ENCODE measurements at places on chromosomes 12 and 14.

DNA sequence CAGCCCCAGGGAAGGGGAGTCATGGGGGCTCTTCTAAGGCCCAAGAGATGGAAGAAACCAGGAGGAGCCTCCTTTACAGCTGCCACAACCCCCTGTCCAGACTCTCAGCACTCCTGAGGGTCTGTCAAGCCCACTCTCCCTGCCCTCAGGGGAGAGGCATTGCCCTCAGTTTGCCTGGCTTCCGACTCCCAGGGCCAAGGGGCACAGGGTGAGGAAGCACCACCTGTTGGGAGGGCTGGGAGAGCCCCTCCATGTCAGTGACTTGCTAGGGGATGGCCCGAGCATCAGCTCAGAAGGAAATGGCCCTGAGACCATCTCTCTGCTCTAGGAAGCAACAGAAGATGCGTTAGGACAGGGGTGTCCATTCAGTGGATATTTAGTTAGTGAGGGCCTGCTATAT is 36.1 kb downstream of the LTBP2 start:
- no peak for DNase-seq

DNA sequence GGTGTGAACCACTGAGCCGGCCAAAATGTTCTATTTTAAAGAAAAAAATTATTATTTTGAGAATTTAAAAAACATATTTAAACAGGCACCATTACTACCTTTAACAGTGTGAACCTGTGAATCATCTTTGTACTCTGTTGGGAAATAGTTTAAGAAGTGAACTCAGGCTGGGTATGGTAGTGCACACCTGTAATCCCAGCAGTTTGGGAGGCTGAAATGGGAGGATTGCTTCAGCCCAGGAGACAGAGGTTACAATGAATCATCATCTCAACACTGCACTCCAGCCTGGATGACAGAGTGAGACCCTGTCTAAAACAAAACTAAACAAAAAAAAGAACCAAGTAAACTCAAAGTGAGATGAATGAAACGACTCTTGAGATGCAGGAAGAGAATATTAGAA is 3.1 kb upstream of the WDR89 start:
- no peak for DNase-seq

GRCh38 chr14:74508292-74508731 is 14.7 kb downstream of the ISCA2 start:
- DNase-seq, result peak; percentile 60

- no peak for DNase-seq
Measured at GRCh38 chr12:24902511-24903328, 46.2 kb downstream of the BCAT1 start.

DNA sequence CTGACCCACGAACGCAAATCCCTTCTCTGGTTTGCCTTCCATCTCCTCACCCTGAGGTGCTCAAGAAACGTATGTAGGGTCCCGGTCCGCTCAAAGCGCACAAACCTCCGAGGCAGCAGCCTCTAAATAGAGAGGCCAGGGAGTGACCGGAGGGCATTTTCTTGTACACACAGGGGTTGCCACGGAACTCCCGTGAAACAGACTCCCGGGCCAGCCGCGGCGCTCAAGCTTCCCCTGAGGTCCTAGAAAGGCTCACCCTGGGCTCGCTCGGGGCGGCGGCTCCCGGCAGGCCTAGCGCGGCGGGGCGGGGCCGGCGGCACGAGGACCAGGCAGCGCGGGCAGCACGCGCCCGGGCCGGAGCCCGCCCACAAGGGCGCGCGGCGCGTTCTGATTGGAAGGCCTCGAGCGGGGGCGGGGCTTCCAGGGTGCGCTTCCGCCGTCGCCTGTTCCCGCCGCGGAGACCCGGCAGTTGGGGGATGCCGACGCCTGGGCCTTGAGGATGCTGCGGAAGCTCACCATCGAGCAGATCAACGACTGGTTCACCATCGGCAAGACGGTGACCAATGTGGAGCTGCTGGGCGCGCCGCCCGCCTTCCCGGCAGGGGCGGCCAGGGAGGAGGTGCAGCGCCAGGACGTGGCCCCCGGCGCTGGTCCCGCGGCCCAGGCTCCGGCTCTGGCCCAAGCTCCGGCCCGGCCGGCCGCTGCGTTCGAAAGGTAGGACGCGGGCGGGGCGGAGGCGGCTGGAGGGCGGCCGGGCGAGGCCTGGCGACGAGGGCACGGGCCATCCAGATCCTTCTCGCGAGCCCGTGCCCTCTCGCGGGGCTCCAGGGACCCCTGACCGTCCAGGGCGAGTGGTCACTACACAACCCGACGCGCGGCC is at the start of gene TDRD9:
TDRD9 (plus strand) TSS at position 446 of the 880 bp plus-strand sequence; CDS start at position 500, 54 bp downstream.
- no peak for DNase-seq

DNA sequence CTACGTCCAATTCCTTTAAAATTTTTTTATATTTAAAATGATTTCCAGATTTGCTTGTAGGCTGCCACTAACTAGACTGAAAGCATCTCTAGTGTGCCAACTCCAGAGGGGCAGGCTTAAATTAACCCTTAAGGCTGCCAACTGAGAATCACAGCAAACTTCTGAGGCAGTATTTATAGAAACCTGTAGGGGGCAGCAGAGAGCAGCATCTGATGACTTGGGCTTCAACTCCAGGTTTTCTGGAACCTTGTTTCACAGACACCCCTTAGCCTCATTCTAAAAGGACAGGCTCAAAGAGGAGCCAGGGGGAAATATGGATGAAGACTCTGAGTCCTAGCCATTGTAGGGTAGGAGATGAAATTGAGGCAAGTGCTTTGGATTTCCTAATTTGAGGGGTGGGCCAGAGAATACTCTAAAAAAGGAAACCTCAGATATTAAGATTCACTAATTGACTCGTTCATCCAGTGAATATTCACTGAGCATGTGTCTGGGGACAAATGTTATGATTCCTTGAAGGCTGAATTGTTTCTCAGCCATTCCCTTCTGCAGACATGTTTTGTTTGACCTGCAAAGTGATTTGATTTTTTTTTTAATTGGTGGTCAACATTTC is 63.3 kb upstream of the HSPB8 start:
- peak; percentile 27 for DNase-seq

DNA sequence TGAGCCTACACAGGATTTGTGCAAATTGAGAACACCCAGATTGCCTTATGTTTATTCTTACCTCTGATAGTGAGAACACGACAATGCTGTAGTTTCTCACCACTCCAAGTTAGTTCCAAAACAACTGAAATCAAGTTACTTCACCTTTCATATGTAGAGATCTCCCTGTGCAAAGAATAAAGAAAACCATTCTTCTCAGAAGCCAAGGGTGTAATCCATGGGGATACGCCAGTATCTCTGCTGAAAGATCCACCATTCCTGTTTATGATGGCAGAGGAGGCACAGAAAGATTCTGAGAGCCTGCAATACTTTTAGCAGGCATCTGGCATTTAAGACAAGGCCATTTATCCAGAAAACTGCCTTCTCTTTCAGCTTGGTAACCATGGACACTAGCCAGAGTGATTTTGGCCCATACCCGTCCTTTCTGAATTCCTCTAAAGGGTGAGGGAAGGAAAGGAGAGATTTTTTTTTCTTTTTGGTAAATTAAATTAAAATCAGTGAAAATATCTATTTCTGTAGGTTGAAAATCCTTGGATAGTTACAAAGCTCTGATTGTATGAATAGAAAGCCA is 355.4 kb upstream of the FAR2 start:
- no peak for DNase-seq

DNA sequence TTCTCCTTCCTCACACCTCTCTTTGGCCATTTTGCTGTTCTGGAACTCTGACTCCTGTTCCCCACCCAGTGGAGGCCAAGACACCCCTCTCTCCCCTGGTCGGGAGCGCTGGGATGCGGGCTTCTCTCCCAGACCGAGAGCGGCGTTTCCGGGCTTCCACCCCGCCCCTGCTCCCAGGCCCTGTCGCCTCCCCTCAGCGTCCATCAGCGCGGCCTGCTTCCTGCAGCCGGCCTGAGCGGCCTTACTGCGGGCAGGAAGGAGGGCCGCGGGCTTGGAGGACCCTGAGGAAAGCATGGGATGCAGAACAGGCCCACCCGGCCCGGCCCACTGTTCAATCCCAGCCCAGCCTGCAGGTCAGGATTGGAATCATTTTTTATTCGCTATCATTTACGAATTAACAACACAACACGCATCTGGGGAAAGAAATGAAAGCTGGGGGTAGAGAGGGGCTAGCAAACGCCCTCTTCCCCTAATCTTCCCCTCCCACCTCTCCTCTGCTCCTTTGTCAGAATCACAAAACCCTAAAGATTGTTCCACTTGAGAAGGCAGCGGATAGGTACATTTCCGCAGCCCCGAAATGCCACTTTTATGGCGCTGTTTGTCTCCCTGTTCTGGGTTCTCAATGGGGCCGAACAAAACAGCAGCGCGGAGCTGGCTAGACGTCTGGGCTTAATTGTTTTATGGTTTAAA is 3.8 kb upstream of the HOXC8 start:
- DNase-seq, result no peak

DNA sequence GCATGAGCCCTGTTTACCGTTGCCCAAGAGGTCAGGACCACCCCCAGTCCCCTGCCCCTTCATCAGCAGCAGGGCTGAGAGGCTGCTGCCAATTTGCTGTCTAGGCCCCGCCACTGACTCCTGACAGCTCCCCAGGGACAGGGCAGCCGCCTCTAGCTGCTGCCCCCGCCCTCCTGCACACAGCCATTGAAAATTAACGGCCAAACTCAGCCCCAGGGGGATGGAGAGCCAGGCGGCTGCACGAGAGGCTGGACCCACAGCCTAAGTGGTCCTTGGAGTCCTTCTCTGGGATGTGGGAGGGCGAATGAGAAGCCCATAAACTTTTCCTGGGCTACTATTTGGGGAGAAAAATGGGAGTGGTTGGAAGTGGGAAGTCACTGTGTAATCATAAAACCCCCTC is 4.6 kb downstream of the FOXN4 start:
- DNase-seq, result no peak

- no peak for DNase-seq
Measured at GRCh38 chr14:77260199-77260598, 10.8 kb downstream of the NGB start.

DNA sequence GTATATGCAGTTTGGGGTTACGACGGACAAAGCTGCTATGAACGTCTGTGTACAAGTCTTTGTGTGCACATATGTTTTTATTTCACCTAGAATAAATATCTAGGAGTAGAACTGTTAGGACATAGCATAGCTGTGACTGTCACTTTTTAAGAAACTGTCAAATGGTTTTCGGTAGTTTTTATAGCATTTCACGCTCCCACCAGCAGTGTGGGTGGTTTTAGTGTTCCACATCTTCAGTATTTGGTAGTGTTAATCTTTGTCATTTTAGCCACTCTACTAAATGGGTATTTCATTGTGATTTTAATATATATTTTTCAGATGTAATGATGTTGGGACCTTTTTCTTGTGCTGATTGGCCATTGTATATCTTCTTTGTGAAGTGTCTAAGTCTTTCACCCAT is 109.1 kb upstream of the BCAT1 start:
- DNase-seq, result no peak

DNA sequence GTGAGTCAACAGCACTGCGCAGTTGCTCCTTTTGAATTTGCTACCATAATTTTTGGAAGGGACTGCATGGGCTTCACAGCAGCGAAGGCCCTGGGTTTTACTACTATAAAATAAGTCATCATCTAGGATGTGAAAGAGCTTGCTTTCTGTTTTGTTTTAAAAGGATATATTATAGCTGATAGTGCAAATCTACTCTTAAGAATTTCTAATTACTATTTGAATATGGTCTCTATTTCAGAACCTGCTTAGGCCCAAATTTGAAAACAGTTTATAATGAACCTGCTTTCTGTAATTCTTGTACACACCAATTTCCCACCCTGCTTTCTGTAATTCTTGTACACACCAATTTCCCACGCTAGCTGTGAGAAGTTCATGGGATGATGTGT is 73.0 kb downstream of the SRGAP1 start:
- no peak for DNase-seq

DNA sequence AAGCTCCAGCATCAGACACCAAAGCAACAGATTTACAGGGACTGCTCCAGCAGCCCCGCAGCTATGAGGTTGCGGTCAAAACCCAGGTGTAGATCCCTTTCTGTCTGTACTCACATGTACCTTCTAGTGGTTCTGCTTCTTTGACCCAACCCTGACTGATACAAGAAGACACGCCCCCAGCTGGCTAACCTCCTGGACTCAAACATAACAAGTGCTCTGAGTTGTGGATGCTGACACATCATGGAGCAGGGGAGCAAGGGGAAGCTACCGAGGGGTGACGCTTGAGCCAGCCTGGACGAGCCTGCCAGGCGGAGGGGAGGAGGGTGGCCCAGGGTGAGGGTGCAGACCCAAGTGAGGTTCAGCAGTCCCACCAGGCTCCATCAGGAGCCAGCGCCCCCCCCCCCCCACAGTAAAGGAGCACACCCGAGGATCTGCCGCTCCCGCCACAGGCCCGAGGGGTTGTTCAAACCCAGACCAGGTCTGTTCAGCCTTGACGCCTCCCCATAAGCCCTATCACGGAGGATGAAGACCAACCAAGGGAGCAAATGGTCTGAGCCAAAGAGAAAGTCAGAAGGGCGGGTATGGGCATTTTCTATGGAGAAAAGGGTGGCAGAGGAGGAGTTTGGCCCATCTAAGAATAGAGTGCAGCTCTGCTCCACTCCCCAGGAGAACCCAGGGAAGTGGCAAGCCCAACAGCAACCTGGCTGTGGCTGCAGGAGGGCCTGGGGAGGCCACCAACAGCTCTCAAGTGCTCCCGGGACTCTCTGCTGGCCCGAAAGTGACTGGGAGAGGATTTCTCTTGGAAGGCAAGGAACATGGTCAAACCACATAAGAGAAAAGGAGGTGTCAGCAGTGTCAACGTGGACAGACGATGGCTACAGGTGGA is 229.4 kb downstream of the BCL11B start:
- no peak for DNase-seq

DNA sequence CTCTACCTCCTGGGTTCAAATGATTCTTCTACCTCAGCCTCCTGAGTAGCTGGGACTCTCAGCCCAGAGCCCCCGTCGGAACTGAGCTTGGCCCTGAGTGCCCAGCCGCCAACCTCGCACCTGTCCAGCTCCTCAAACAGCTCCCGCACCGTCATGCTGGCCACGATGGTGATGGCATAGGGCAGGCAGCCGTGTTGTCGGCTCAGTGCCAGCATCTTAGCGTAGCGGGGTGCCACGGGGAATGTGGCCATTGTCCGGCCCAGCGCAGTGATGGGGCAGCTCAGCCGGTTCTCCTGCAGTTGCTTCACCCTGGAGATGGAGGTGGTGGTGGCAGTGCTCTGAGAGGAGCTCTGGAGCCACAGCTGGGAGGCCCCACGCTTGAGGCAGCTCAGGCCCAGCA is 32.4 kb downstream of the DHX37 start:
- peak; percentile 21 for DNase-seq

DNA sequence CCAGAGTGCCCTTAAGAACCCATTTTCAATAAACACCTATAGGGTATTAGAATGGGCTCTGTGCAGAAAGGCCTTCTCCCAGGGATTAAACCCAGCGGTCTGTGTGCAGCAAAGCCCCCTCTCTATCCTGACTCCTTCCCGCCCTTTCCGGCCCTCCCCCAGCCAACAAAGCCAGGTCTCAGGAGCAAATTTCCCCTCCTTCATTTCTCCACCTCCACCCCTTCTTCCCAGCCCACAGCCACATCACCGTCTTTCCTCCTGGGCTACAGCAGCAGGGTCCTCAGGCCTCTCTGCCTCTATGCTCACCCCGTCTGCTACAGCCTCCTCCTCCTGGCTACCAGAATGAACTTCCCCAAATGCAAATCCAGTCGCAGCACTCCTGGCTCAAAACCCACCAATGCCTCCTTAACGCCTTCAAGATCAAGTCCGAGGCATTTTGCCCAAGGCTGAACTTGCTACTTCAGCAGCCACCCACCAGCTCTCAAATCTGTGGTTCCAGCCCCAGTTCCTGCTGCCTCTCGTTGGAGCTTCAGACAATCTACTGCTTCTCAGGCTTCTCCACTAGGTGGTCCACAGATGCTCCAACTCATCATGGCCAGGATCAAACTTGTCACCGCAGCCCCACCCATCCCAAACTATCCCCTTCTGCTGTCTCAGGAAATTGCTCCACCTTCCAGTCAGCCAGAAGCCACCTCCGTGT is 134.8 kb downstream of the BCL11B start:
- DNase-seq, result no peak
